ENCODE measurements at places on chromosomes 4 and X.

GRCh38 chrX:115584696-115585095 lies 23.7 kb downstream of the PLS3 start:
- no peak for DNase-seq

GRCh38 chr4:105965183-105965800 lies 70.0 kb downstream of the NPNT start:
- no peak for DNase-seq

DNA sequence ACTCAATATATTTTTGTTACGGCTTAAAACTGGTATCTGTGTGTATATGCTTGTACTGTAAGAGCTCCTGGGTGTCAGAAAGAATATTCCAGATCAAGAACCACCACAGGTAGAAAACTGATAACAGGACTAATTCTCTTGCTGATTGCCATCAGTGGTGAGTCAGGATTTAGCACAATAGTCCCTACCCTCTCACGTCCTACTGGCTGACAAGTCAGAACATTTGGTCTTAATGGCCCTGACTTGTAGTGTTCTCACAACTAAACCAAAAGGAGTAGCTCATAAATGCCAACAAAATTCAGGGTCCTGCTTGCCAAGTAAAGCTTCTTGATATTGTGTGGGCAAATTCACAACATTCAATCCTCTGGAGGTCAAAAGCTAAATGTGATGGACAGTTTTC lies 105.2 kb upstream of the MAB21L2 start:
- DNase-seq: no peak

- no peak for DNase-seq
Measured at GRCh38 chr4:119493886-119494285, 134.7 kb downstream of the PDE5A start.

DNA sequence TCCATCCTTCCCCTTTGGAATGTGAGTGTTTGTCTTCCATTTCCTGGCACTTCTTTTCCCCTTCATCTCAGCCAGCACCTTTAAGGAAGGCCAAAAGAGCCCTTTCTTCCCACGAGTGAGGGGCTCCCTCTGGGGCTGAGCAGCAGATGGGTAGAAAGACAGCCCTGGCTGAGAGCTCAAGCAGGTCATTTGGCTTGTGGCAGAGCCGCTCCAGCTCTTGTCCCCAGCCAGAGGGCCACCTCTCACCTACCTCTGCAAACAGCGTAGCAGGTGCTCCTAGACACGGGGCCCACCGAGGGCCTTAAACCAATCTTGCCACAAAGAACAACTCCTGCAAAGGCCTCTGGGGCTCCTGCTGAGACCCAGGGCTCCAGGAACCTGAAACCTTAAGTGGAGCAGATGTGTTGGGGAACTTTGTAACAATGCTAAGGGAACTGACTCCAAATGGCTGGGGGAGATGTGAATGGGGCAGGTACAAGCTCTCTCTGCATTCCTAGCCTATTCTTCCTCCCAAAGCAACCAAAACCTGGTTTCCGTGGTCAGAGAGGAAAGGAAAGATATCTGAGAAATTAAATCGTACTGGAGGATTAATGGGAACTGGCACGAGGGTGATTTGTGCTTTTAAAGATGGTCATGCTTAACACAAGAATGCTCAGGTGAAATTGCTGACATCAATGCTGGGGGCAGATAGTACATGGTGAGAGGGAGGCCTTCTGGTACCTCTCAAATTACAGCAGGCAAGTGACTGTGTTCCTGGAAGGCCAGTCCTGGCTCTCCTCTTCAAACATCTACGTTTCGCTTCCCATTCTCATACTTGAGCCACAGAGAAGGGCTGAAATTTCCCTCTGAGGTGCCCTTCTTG lies 27.0 kb downstream of the TFDP3 start:
- no peak for DNase-seq

- DNase-seq: no peak
Measured at GRCh38 chr4:123624959-123625358, 228.4 kb downstream of the SPRY1 start.

GRCh38 chr4:48248559-48248953 lies 21.1 kb downstream of the TEC start:
- DNase-seq: no peak

- DNase-seq: no peak
Measured at GRCh38 chr4:102308032-102308799, 37.1 kb downstream of the SLC39A8 start.

- DNase-seq: no peak
Measured at GRCh38 chr4:159349332-159349731, 246.5 kb downstream of the RAPGEF2 start.

DNA sequence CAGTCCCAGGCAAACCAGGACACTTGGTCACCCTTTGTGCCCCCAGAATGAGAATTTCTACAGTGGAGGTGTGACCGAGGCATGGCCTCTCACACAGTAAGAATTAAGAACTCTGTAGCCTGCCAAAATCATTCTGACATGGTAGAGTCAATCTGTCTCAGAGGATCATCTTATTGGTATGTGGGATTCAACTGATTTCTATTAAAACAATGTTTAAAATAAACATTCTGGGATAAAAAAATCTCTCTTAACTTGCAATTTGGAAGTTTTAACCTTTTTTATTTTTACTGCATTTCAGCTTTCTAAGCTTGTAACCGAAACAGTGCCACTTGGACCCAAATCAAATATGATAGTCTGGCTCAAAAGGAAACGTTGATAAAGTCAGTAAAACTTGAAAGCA lies 165.4 kb upstream of the LDB2 start:
- DNase-seq: no peak

- DNase-seq: no peak
Measured at GRCh38 chr4:141275834-141276233, 55.1 kb downstream of the ZNF330 start.

DNA sequence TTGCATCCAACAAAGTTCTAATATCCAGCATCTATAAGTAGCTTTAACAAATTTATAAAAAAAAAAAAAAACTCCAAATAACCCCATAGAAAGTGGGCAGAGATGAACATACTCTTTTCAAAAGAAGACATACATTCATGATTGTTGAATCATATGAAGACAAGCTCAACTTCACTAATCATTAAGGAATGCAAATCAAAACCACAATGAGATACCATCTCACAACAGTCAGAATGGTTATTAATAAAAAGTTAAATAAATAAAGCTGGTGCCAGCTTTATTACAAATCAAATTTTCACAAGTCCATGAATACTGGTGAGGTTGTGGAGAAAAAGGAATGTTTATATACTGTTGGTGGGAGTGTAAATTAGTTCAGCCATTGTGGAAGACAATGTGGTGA lies 592.0 kb downstream of the IQCM start:
- no peak for DNase-seq

DNA sequence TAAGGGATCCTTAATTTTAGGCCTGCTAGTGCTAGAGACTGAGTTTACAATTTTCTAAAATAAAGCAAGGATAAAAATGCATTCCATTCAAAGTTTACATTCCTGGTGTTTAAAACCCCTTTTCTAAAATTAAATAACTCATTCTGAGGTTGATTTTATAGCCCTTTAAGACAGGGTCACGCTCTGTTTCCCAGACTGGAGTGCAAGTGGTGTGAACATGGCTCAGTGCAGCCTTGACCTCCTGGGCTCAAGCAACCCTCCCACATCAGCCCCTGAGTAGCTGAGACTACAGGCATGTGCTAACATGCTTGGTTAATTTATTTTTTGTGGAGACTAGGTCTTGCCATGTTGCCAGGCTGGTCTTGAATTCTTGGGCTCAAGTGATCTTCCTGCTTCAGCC lies 6.8 kb upstream of the CDKL2 start:
- DNase-seq: no peak

DNA sequence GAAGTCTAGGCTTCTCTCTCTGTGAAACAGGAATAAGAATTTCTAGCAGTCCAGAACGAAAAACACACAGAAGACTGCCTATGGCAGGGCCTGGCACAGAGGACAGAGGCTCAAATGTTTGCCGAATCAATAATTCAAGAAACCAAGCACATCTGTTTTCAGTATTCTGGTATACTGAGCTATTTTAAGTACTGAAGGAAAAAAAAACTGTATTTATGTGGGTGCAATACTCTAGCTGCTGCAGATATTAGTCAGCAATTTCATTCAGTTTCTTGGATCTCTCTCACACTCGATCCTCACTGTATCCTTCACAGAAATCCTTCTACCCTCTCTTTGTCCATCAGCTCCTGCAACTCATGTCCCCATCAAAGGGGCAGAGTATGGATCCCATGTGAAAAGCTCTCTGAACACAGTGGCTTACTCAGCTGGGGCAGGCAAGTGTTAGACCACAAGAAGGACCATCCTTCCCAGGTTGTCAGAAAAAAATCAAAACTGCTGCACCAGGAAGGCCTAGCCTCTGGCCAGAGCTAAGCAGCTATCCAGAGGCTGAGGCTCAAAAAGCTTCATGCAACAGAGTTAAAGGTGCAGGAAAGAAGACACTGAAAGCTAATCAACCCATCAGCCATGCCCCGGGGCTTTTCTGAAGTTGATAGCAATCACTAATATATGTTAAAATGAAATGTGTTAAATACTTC lies 9.1 kb upstream of the USO1 start:
- DNase-seq: no peak

GRCh38 chr4:185597532-185598188 lies 62.4 kb upstream of the PDLIM3 start:
- peak; percentile 49 for DNase-seq

- no peak for DNase-seq
Measured at GRCh38 chrX:97267396-97268181, 383.9 kb downstream of the RPA4 start.

DNA sequence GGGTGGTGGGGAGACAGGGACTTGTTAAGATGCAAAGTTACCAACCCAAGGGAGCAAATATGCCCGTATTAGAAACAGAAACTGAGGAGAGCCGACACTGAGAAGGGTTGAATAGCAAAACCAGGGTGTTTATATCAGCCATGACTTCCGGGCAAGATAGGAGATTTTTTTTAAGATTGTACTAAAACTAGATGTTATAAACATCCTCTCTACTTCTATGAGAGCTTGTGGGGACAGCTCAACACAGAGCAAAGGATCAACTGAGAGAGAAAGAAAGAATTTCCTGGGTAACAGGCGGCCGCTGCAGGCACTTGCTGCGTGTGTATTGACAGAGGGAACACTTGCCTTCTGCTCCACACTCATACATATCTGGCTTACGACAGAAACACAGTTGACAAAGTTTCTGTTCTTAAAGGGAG lies 49.1 kb upstream of the FBXW7 start:
- no peak for DNase-seq

- no peak for DNase-seq
Measured at GRCh38 chrX:37315511-37316248, 33.5 kb upstream of the PRRG1 start.

DNA sequence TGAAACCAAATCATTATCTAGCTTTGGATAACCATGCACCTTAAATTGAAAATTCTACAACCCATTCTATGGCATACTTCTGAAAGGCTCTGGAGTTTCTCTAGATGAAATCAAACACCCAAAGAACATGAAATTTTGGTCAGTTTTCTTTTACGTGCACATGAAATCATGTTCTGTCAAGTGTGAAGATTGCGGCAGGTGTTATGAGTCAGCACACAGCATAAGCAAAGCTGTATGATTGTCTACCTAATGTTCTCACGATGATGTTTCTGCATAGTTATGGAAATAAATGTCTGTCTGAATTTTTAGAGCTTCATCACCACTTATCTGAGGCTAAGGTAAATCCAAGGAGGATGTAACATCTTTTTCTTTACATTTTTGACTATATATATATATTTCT lies 495.3 kb downstream of the IL1RAPL1 start:
- no peak for DNase-seq

DNA sequence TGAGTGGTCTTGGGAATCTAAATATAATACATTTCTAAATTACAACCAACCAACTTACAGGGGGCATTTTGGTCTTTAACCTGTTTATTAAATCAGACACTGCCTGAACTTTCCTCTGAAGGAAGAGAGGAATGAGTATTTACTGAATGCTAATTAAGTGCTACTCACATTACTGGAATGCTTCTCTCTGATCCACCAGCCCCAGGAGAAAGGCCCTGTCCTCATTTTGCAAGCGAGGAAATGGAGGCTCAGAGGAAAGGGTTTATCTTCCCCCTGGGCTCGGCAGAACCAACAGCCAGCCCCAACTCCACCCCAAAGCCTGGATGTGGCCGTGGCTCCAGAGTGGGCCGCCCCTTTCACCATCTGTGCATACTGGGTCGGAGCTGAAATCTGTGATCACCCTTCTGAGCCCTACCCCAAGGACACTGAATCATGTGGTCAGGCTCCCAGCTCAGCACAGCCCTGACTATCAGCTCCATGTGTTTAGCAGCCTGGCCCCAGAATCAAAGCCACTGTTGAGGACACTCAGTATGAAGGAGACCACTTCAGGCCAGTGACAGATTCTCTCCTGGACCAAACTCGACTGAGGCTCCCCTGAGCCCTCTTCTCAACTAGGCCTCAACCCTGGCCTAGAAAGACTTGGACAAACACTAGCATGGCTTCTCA lies 56.7 kb upstream of the ENPP6 start:
- DNase-seq: no peak

DNA sequence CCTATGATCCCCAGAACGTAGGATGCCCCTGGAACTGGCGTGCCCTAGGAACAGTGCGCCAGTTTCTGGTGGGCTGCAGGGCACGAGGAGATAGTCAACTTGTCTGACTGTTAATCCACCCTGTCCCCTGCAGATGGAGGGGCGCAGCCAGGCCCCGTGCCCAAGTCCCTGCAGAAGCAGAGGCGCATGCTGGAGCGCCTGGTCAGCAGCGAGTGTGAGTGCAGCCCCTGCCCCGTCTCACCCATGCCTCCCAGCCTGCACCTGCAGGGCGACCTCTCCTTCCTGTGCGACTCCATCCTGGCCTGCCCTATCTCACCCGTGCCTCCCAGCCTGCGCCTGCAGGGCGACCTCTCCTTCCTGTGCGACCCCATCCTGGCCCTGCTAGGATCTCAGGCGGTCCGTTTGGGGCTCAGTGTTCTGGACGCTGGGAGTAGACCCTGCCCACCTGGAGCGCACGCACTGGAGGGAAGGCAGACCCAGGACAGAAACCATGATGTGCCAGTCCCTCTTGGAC lies 22.2 kb downstream of the WFS1 start:
- DNase-seq: no peak

GRCh38 chrX:68822641-68823410 lies 6.0 kb upstream of the EFNB1 start:
- no peak for DNase-seq

DNA sequence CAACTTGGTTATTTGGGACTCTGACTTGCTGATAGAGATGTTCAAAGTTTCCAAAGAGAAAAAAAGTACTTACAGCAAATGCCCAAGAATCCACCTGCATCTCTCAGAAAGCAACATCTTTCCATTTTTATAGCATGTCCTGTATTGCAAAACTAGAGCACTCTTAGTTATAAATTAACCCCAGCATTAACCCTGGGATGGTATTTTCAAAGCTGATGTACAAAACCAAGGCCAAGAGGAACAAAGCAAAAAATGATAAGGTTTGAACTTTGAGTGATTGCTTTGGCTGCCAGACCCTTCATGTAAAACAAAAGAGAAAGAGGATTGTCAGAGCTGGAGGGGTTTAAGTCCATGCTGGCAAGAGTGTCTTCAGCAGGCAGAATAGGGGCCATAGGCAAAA lies at the start of gene SERPINA7:
Gene SERPINA7, minus strand, starts transcription at position 103 of the 400 bp plus-strand sequence. CDS start 1,669 bp downstream, outside the sequence.
- no peak for DNase-seq
